Pancreas (tissue), 10 donors: ENCODE measurements at places on chromosomes 6 and 20.

DNA sequence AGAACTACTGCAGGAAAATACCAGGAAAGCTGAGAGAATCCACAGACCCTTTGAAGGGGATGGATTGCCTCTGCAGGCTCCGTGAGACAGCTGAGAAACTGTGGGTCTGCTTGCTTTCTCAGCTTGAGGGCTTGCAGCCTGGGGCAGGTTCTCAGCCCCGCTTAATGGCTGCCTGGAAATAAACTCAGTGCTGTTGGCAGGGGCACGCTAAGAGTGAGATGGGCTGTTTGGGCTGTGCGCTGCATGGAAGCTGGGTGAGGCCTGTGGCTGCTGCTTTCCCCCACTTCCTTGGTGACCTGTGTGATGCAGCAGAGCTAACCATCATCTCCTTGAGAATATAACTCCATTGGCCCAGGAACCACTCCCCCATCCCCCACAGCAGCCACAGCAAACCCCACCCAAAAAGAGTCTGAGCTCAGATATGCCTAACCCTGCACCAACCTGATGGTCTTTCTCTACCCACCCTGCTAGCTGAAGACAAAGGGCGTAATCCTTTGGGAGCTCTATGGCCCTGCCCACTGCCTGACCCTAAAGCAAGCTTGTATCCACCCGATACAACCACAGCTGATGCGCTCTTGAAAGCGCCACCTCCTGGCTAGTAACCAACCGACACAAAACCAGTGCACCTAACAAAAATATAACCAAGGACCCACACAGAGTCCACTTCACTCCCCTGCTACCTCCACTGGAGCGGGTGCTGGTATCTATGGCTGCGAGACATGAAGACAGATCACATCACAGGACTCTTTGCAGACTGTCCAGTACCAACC is 800.6 kb upstream of the MAP3K7 start:
- DNase-seq: no peak

DNA sequence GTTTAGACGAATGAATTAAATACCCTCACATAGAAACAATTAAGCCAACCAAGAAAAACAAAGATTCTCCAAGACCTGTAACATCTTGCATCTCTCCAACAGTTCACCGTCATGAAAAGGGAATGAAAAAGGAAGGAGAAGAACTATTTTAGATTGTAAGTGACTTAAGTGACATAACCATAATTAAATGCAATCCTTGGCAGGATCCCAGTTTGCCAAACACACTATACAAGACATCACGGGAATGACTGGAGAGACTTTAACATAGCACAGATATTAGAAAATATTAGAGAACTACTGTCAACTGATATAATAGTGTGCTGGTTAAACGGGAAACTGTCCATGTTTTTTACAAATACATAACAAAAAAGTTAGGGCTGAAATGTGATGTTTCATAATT is 22.2 kb downstream of the EPB41L2 start:
- no peak for DNase-seq

GRCh38 chr6:19841181-19841580 is 4.0 kb downstream of the ID4 start:
- DNase-seq: no peak

DNA sequence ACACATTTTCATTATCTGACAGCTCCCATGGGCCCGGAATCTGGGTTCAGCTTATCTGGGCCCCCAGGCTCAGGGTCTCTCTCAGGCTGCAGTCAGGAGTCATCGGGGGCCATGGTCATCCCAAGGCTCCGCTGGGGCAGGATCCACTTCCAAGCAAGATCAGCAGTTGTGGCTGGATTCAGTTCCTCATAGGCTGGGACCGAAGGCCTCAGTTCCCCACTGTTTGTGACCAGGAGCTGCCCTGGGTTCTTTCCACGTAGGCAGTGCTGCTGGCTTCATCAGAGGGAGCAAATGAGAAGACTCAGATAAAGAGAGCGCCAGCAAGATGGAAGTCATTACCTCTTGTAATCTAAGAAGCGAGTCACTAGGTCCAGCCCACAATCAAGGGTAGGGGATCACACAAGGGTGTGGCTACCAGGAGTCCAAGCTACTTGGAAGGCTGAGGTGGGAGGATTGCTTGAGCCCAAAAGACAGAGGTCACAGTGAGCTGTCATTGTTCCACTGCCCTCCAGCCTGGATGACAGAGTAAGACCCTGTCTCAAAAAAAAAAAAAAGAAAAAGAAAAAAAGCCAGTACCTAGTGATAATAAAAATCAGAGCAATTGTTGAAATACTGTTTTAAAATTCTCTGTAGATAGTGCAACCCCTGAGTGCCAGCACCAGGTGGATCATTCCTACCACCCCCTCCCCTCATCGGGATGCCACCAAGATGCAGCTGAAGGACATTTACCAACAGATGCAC is 162.7 kb downstream of the NFATC2 start:
- no peak for DNase-seq

- DNase-seq: no peak
Measured at GRCh38 chr6:162728197-162728596, 423 bp downstream of the PACRG start.

DNA sequence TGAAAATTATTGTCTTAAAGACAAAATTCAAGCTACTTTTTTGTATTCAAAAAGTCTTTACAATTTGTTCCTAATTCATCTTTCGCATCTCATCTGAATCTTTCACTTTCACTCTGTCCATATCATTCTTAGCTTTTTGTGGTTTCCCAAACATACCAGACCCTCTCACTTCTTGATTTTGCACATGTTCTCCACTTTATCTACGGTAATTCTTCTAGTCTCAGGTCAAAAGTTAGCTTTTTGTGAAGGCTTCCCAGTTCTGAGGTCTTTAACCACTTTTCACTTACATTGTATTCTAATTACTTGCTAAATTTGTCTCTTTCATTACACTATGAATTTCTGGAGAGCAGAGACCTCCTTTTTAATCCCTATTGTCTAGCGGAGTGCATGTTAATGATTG is 34.6 kb upstream of the EPHA7 start:
- DNase-seq: no peak

- DNase-seq: no peak
Measured at GRCh38 chr6:111727802-111728201, 122.1 kb upstream of the TRAF3IP2 start.

GRCh38 chr20:8050157-8050837 is 30.7 kb upstream of the TMX4 start:
- DNase-seq: no peak

DNA sequence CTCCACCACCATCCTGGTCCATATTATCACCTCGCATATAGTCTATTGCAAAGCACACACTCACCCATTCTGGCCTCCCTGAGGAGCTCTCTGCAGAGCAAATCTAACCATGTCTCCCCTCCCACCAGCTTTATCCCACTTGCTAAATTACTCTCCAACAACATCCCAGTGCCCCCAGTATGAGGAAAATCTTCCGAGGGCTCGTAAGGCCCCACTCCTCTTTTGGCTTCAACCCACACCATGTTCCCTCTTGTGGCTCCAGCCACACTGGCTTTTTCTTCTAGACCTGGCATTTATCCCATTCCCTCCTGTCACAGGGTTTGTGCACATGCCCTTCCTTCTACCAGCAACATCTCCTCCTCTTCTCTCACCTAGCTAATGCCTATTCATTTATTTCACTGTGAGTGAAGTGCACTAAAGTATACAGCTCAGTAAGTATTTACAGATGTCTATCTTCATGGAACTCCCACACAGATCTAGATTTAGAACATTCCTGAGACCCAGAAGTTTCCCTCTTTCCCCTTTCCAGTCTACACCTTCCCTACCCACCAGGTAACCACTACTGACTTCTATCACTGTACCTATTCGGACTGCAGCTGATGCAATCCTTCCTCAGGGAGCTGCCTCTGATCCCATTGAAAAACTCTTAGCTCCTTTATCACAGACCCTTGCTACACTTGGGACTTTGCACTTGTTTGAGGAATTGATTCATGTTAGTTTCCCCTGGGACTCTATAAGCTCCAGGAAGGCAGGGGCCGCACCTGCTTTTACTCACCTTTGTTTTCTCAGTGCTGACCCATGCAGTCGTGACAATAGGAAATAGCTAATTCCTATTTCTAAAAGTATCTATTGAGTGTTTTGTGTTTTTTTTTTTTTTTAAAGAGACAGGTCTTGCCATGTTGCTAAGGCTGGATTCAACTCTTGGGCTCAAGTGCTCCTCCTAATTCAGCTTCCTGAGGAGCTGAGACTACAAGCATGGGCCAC is 15.5 kb downstream of the MRPL14 start:
- no peak for DNase-seq

- no peak for DNase-seq
Measured at GRCh38 chr6:43391440-43392031, 22.1 kb upstream of the ZNF318 start.

DNA sequence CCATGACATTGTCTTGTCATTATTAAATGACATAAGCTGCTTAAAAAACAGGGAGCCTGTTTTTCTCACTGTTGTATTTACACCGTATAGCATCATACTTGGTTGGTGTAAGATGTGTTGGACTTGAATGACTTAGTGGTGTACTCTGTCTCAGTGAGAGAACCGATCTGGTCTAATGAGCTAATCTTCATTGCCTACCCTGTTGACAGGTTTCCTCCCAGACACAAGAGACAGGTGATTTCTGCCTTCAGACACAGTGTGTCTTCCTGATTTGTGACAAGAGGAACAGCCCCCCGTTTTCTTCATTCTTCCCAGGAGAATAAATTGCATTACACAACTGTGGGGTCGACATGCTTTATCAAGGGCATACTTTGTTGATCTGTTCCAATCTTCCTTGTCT is 137.2 kb upstream of the ID4 start:
- DNase-seq: no peak

GRCh38 chr20:46004187-46004586 is 4.5 kb upstream of the MMP9 start:
- no peak for DNase-seq

DNA sequence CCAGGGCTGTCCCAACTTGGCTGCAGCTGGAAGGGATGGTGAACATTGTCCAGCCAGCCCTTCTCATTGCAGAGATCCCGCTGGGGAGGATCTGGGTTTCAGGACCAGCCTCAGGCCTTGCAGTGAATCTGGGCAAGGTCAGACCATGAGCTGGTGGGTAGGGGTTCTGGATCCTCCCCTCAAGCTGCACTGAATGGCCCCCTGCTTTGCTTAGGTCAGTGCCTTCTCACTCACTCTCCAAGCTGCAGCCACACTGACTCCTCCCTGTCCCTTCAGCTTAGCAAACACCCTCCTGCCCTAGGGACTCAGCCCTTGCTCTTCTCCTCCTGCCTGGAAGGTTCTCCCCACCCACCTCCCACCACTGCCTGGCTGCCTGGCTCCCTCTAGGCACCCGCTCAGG is 95.3 kb upstream of the KCNG1 start:
- DNase-seq: no peak

- DNase-seq: no peak
Measured at GRCh38 chr6:65398851-65399250, 308.2 kb downstream of the EYS start.

GRCh38 chr6:129730477-129731165 is 20.6 kb upstream of the ARHGAP18 start:
- no peak for DNase-seq

DNA sequence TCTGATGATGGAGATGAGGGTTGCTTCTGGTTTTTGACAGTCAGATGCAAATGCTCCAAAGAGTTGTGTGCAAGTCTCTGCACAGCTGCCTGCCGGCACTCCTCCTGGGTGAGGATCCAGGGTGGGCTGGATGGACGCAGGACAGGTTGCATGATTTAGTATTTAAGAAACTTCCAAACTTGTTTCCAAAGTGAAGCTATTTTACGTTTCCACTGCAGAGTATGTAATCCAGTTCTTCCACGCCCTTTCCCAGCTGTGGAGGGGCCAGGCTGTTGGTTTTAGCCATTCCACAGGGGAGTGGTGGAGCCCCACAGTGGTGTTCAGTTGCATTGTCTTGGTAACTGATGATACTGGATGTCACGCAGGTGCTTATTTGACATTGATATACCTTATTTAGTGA is 157.3 kb downstream of the THBS2 start:
- no peak for DNase-seq

- DNase-seq: no peak
Measured at GRCh38 chr20:63877755-63878470, 12.8 kb downstream of the TPD52L2 start.

DNA sequence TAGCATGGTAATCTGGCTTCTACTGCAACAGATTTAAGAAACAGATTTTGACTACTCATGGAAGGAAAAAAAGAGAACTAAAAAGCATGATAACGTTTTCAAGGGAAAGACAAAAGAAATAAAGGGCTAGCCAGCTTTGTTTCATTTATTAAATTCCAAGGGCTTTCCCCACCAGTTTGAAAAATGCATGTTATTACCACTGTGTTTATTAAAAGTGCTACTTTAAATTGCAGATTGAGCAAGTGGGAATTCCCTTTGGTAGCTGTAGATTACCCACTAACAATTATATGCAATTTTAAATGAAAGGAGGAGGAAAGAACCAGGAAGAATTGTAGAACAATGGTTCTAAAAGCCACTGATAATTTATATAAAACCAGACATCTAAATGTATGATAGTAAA is 40.6 kb upstream of the NHSL1 start:
- DNase-seq: no peak

GRCh38 chr6:112005013-112005371 is 48.9 kb upstream of the CCN6 start:
- DNase-seq: no peak

DNA sequence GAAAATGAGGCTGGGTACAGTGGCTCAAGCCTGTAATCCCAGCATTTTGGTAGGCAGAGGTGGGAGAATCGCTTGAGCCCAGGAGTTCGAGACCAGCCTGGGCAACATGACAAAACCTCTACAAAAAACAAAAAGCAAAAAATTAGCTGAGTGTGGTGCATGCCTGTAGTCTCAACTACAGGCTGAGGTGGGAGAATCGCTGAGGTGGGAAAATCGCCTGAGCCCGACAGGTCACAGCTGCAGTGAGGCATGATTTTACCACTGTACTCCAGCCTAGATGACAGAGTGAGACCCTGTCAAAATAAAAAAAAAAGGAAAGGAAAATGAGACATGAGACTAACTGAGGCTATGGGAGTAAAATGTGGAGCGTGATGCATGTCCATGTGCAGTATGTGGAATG is 88.0 kb upstream of the CD83 start:
- no peak for DNase-seq

GRCh38 chr6:84332139-84333034 is 104.9 kb upstream of the CEP162 start:
- no peak for DNase-seq

GRCh38 chr6:134961366-134961765 is 11.5 kb upstream of the ALDH8A1 start:
- no peak for DNase-seq

GRCh38 chr6:139395891-139396301 is 21.4 kb upstream of the CITED2 start:
- DNase-seq: no peak
